Ammon's horn (tissue), 1 donor: ENCODE measurements at places on chromosomes 16 and 17.

DNA sequence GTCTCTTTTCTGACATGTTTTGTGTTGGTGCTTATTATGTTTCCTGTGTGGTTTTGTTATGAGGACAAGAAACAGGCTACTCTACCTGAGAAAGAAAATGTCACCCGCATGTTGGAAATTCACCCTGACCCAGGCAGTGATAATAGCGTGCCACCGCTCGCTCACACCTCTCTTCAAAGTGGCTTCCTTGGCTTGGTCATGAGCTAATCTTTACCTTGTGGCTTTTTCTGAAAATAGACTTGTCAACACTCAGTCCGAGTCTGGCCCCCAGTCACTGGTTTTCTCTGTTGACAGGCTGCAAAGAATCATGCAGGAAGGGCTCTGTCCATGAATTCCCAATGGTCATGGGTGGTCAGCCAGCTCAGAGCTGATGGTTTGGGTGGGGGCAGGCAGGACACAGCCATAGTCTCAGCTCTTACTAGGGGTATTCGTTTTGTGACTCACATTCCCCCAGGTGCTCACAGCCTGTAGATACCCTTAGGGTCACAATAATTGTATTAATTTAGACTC lies 121.3 kb upstream of the CACNG5 start:
- DNase-seq: no peak

DNA sequence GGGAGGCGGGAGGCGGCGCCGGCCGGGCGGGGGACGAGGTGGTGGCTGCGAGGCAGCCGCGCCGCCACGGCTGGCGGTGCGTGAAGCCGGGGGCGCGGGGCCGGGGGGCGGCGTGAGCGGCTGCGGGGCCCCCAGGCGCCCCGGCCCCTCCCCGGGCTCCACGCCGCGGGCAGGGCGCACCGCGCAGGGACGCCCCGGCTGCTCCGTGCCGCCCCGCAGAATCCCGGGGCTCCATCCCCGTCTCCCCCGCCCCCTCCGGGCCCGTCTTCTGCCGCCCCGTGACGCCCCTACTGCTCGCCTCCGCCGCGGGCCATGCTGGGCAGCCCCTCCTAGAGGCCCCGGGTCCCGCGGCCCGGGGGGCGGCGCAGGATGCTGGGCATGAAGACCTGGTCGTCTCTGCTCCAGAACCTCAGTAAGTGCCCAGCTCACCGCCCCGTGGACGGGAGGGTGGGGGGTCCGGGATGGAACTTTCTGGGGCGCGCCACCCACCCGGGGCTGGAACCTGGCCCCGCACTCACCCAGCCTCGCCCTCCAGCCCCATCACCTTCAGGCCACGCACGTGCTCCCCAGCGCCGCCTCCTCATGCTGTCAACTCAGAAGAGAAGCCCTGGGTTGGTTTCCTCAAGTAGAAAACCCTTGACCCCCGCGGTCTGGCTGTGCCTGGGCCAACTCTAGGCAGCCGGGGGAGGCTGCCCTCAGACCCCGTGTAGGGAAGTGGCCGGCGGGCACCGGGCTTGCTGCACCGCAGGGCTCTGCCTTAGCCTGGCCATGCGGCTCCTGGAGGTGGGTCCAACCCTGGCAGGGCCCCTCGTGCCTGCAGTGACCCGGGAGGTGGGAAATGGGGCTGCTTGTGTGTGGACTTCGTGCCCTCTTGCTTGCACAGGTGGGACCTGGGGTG lies 150.2 kb upstream of the GSE1 start:
- DNase-seq: no peak

- DNase-seq: no peak
Observed at GRCh38 chr16:67542464-67542863, 13.8 kb downstream of the RIPOR1 start.

DNA sequence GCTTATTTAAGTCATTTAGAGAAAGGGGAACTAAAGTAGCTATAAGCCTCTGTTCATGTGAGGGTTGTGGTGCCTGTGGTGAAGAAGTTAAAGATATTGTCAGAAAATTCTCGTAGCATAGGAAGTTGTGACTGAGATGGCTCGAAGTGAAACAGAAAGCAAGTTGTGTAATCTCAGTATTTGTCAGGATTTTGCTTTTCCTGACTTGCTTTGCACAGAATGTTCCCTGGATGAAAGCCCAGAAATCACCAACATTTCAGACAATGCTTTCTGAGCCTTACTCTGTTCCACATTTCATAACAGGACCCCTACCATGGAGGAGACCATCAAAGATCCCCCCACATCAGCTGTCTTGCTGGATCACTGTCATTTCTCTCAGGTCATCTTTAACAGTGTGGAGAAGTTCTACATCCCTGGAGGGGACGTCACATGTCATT lies 10.6 kb downstream of the CALCOCO2 start:
- DNase-seq: peak; percentile 77
